WTC11 (cell line): ENCODE measurements at places on chromosomes 3 and 15.

DNA sequence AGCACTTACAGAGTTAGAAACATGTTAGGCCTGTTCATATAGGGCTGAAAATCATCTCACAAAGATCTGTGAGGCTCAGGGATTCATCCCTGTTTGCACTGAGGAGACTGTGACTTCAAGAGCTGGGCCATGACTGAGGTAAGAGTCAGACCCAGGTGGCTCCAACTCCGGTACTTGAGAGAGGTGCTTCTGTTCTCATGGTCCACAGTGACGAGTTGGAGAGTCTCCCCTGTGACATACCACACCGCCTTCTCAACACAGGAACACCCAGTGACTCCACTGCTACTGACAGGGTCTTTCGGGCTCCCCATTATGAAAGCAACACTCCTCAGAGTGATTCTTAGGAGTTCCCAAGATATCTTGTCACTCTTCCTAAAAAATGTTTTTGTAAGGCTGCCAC lies 27.4 kb downstream of the FSTL1 start:
- DNase-seq, result no peak

DNA sequence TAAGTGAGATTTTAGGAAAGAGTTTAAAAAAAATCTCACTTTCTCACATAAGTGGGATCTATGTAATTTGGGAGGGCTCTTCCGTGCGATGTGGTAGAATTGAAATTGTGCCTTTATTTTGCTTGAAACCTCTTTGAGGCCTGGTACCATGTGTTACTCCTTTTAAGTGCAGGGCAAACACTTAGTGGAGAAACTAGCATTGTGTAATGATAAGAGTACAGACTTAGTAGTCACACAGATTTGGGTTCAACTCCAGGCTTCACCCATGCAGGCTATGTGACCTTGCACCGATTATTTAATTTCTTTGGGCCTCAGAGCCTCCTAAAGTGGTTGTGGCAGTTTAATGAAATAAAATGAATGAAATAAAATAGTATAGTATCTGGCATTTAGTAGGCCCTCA lies 2.4 kb downstream of the PSMA4 start:
- no peak for DNase-seq

GRCh38 chr3:177150970-177151627 lies 46.2 kb downstream of the TBL1XR1 start:
- DNase-seq, result no peak

- no peak for DNase-seq
These were observed 16.9 kb upstream of the FSIP1 start for GRCh38 chr15:39799552-39800011.

DNA sequence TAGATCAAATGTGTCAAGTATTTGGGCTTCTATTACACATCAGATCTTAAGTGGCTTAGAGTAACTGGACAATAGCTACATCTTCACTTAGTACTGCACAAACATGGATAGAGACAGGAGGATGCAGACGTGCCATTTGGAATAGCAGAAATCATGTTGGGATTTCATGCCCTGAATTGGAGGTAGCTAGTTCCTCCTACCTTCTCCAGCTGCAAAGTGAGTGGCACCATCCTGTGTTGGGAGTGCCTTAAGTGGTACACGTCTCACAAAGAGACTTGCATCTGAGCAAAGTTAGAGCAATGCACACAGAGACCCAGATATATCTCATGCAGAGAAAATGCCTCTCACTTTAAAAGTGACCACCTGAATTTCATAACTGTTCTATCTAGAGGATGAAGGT lies 136.5 kb downstream of the SSR3 start:
- no peak for DNase-seq

GRCh38 chr3:194282436-194283122 lies 68.5 kb downstream of the CPN2 start:
- DNase-seq, result peak; percentile 5

GRCh38 chr15:64703632-64703959 lies 71.8 kb downstream of the RBPMS2 start:
- no peak for DNase-seq

DNA sequence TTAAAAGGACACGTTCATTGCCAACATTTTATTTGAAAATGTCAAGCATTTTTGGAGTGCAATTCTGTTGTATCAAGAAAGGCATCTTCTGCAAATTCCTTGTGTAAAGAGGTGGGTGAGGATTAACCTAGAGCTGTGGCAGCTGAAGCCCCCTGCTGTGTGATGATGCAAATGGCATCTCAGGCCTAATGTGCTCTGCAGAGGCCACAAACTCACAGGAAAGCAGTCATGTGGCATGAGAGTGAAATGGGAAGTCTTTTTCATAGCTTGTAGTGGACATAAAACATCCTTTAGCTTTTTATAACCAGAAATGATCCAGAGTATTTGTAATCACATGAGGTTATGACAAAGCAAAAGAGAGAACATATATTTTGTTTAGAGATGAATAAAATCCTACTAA lies 6.4 kb downstream of the CADM2 start:
- DNase-seq, result peak; percentile 78
